ENCODE measurements at places on chromosomes 1 and 21.

GRCh38 chr1:23825762-23826522, 713 bp upstream of the HMGCL start:
- DNase-seq: no peak

DNA sequence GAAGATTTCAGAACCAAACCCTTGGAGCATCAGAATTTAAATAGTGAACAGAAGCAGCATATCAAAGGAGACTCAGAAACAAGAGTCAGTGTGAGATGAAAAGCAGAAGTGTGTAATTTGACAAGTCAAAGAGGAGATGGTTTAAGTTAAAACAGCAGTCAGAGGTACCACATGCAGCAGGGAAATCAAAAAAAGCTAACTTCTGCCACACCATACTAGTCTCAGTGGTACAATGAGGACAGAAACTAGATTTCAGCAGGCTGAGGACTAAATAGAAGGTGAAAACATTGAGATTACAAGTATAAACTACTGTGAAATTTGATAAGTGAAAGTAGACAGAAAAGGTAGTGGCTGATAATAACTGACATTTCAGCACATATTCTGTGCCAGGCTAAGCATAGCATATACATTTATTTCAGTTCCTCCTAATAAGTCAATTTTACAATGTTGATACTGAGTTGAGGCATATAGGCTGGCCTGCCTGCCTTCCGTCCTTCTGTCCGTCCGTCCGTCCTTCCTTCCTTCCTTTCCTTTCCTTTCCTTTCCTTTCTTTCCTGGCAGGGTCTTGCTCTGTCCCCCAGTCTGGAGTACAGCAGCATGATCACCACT, 12.6 kb downstream of the SUCO start:
- no peak for DNase-seq

DNA sequence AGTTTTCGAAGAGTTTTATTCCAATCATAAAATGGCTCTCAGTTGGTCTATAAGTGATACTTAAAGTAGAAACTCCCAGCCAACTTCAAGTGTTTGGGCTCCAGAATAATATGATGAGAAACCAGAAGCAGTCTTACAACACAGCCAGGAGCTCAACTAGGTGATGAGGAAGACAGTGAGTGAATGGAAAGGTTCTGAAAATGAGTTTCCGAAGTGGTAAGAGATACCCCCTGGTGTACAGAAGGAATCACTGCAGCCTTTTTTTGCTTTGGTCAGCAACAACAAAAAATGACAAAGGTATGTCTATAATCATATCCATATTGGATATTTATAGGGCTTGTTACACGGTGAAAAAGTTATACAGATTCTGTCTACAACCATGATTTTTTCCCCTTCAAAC, 16.5 kb downstream of the KRTAP19-1 start:
- DNase-seq: no peak

GRCh38 chr1:110916669-110917306, 43.8 kb downstream of the CD53 start:
- no peak for DNase-seq

- DNase-seq: no peak
Observed at GRCh38 chr1:15476927-15477326, 1.0 kb downstream of the CELA2B start.

GRCh38 chr21:27202301-27202700, 235.4 kb upstream of the ADAMTS5 start:
- DNase-seq: no peak

DNA sequence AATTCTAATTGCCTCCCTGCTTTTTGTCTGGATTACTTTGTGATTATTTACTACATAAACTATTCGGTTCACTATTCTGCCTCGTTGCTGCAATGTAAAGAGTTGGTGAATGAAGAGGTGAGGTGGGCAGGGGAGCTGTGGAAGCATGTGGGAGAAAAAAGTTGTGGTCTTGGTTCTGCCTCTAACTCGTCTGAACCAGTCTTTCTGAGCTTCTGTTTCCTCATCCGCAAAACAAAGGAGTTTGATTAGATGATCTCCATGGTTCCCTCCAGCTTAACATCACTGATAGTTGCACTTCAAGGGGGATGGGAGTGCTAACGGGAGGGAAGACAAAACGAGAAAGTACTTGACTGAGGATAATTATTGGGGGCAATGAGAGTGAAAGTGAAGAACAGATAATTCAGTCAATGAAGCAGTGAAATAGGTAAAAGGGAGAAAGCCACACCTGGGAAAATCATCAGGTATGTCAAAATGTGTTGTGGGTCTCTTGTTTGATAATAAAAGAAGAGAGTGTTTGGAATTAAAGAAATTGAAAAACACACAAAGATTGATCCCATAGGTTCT, 26.2 kb upstream of the UHMK1 start:
- no peak for DNase-seq

DNA sequence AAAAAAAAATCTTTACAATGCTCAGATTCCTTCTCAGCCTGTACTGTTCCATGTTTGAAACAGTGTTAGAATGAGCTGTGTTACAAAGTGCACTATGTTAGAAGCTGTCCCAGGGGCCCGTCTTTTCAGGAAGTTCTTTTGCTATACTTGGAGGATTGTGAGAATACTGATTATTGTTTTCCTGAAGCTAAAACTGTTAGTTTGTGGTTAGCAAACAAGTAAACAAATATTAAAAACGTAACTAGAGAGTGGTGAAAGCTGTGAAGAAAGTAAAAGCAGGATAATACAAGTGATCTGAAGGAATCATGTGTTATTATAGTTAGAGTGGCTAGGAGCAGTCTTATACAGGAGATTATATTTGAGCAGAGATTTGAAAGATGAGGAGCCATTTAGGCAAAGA, 35.6 kb downstream of the CAMSAP2 start:
- DNase-seq: no peak

GRCh38 chr1:234774971-234775370, 165.0 kb upstream of the IRF2BP2 start:
- DNase-seq: no peak

DNA sequence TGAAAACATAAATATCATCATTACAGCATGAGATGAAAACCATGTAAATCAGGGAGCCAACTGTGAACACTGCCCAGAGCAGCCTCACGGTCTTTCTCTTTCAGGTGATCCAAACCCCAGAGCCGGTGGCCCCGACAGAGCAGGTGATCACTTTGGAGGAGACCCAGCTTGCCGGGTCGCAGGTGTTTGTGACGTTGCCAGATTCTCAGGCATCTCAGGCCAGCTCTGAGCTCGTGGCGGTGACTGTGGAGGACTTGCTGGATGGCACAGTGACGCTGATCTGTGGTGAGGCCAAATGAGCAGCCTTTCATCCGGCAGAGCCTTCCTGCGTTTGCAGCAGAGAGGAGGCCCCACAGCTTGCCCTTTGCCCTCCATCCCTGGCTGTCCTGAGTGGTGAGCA, 37.2 kb upstream of the EPHA8 start:
- no peak for DNase-seq

DNA sequence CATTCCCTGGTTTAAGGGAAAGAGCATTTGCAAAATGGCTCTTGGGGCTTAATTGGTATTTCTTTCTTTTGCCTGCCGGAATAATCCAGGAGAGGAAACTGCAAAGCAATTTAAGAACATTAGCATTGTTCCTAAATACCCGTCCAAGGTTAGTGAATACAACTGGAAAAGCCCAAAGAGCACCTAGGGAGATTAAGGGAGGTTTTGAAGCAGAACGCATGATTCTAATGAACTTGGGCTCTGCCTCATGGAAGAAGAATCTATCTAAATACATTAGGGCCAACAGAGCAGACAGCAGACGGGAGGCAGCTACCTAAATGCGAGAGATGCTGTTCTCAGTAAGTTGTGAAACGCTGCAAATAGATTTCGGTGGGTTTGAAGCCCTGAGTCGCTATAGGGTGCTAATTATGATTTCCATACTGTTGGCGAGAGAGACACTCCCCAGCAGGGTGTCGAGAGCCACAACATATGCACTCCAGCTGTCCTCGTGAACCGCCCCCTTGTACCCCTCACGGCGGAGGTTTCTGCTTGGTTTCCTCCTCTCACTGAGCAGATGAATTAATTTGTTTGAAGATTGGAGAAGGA, 326.7 kb upstream of the CAMK1G start:
- peak; percentile 42 for DNase-seq

DNA sequence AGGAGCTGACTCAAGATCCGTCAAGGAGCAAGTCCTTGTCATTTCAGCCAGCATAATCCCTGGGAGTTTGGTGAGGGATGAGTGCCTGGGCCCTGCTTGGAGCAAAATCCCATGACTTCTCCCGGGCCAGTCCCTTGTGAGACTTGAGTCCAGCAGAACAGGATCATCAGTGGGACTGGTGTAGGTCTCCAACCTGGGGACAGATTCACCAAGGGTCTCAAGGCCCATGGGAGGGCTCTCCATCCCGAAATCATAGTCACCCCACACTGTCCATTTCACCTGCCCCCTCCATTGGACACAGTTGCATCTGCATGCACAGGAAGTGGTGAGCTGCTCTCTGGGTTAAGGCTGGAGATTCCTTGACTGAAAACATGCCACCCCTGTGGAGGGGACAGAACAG, 178.2 kb downstream of the FOXD2 start:
- DNase-seq: no peak

- DNase-seq: no peak
Observed at GRCh38 chr1:45802343-45803298, 791 bp upstream of the MAST2 start.

GRCh38 chr1:223260712-223261111, 103.3 kb downstream of the SUSD4 start:
- no peak for DNase-seq

DNA sequence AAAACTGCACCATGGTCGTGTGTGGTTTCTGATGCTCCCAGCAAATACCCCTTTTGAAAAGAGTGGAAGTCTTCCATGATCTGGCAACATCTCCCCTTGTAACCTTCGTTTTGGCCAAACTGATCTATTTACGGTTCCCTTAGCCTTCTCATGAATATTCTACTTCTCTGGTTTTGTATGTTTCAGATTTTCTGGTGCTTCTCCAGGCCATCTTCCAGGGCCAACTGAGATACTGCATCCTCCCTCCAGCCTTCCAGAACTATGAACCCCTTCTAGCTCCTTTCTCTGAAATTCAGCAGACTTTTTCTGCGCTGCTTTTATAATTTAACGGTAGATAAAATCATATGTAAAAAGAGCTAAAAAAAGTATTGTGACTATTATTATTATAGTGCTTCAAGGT, 97.7 kb downstream of the XCL2 start:
- no peak for DNase-seq
